ENCODE measurements at places on chromosomes 16 and 17. TPM values are rescaled to one million over a fixed set of nuclear protein-coding genes. Genes with fewer than 3 reads are reported as not detected.

DNA sequence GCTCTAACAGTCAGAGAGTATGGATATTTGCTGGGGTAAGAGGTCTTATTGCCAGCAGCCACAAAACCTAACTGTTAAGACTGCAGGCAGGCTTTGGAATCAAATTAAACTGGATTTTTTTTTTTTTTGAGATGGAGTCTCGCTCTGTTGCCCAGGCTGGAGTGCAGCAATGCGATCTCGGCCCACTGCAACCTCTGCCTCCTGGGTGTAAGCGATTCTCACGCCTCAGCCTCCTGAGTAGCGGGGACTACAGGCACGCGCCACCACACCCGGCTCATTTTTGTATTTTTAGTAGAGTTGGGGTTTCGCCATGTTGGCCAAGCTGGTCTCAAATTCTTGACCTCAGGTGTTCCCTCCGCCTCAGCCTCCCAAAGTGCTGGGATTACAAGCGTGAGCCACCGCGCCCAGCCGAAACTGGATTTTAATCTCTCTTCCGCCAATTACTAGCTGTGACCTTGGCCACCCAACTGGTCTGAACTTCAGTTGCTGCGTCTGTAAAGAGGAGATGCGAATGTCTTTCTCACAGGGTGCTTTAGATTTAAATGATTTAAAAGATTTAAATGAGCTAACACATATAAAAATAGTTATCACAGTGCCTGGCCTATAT lies 842 bp downstream of the MRPL10 start:
- no peak for DNase-seq

TGFB1I1 gene
- 0.49 TPM for total RNA-seq

DNA sequence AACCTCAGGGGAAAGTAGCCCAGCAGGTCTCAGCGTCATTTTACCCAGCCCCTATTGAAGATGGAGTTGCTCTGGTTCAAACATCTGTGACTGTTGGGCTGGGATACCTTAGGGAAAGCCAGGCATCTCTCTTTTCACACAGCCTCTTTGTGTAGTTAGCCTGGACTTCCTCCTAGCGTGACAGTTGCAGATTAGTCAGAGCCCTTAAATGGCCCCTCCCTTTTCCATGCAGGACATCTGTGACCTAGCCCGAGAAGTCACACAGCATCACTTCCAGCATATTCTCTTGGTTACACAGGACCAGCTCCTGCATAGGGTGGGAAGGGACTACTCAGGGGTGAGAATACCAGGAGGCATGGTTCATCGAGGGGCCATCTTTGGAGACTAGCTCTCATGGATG lies 375.0 kb upstream of the RBFOX1 start:
- no peak for DNase-seq

DNA sequence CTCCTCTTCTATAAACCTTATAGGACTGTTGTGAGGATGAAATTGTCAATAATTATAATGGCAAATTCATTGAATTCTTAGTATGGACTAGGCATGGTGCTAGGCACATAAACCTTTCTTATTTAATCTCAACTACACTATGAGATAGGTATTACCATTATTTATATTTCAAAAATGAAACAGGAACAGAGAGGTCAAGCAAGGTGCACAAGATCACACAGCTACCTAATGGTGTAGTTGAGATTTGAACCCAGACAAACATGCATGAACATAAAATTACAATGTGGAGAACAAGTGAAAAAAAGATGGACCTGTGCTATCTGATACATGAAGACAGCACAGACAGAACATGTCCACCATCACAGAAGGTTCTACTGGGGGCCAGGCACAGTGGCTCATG lies 156.7 kb downstream of the AXIN2 start:
- no peak for DNase-seq

DNA sequence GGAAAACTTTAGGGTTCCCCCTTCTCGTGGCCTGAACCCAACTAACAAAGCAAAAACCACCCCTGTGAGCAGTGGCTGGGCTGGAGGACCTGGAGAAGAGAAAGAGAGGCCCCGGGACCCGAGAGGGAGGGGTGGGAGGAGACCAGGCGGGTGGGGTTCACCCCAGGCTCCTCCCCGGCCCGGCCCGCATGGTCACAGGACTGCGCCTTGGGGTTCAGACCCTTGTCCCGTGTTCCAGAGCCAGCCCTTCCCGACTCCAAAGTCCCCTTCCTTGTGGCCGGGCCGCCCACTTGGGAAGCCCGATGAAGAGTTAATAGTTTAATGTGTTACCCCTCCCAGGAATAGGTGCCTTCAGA lies 852 bp downstream of the MARVELD3 start:
- no peak for DNase-seq

DNA sequence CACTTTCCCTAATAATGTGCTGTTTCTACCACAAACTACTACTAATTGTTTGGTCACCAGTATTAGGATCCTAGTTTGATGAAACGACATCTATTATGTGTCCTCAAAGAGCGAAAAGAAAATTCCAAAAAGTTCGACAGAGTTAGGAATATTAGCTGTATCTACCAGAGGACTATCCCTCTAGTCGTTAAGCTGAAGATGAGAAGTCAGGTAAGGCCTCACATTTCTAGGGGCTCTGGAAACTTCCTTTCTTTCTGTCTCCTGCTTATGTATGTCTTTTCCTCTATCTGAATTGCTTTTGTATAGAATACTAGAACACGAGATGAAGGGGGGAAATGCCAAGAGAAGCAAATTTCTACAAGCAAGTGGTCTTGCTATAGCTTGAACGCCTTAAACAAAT lies 1.6 kb downstream of the GLG1 start:
- no peak for DNase-seq

GRCh38 chr16:83842291-83842690 lies 34.5 kb downstream of the HSBP1 start:
- DNase-seq: no peak

ABCC11 gene
- 0.08 TPM for total RNA-seq

All from naive thymus-derived CD4-positive, alpha-beta T cell (primary cell).